ENCODE measurements at places on chromosomes 1 and 21.

DNA sequence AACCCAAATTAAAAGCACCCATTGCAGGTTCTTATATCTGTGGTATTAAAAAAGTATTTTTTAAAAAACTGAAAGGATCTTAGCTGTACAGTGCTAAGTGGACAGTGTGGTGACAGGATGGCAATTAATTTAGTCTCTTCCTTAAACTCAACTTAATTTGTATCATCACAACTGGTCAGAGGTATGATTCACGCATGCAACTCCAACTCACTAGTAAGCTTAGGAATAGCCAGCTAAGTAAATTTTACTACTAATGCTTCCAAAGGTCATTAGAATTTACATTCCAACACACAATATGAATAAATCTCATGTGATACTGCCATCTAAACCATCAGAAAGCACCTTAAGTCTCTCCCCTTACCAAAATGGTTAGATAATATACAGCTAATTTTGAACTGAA lies 35.4 kb downstream of the ENAH start:
- no peak for DNase-seq

DNA sequence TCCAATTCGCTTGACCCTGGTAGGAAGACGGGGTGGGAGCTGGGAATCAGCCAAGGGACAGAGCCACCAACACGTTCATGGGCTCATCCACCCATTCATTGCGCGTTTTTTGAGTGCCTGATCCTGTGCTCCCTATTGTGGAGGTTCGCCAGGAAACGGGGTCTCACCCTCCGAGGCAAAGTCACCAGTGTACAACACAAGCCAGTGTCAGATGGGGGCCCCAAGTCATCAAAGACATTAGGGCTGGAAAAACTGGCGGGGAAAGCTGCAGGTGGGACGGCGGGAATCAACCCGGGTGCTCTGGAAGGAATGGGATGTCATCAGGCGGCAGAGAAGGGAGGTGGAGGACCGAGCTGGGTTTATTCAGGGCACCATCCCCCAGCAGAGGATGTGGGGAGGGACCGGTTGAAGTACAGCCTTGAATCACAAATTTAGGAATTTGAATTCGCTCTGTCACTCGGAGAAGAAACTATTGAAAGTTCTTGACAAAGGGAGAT lies 667 bp upstream of the NID1 start:
- no peak for DNase-seq

DNA sequence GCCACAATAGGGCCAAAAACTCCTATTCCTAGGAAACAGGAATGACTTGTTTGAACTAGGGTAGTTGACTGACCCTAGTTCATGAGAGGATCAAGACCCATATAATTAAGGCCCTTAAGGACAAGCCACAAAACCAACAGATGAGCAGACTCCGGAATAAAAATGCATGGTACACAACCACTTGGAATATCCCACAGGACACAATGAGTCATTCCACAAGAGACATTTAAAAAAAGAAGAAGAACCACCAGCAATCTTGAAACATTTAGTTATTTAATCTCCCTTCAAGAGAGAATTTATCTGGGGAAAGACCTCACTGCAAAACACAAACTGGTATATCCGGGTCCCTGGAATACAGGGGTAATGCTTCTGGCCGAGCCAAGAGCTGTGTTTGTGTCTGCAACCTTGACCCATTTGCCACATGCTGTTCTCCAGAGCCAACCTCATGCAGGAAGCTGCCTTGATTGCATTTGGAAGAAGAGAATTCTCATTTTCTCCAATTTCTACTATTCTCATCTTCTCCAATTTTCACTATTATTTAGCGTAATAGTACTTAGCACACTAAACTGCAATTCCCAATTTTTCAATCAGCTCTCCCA lies 135.5 kb downstream of the TGFBR3 start:
- no peak for DNase-seq

DNA sequence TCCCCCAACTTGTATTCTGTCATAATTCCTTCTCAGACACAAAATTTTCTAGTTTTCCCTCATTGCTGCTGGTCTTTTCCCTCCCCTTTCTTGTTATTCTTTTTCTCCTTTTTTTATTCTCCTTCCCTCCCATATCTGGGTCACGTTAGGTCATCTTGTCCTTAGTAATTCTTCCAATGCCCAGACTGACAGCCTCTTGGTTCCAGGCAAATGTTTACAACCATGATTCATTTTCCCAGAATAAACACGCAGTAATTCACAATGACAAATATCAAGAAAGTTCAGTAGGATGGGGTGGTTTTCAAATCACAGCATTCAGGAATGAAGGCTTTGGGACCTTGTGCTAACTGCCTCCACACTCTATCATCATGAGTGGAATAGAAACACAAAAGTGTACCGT lies 25.2 kb downstream of the NHLH2 start:
- no peak for DNase-seq

DNA sequence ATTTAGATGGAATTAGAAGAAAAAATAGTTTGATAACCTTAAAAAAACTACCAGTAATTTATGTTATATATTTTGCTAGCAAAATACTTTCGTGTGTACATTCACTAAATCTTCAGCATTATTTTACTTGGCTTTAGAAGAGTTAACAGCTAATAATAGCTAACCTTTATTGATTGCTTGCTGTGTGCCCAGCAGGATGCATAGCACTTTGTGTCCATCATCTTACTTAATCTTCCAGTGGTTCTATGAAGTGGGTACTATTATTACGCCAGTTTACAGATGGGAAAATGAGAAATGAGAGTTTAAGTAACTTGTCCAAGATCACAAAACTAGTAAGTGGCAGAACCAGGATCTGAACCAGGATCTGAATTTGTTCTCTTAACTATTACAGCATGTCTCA lies 41.7 kb upstream of the GPR25 start:
- DNase-seq: no peak

DNA sequence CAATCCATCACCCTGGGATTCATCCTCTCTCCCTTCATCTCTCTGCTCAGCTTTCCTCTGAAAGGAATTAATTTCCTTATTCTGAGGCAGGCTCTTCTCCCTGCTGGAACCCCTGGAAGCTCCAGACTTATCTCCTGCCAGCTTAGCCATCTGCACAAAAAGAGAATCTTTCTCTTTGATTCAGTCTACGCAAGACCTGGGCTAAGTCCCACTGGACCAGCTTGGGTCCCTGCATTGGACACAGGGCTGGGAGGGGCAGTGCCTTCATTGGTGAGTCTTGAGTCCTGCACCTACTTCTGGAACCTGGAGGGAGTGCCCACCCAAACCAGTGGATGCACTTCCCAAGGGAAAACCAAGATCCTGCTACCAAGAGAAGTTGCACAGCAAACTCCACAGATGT lies 271.7 kb upstream of the CSF3R start:
- no peak for DNase-seq

GRCh38 chr1:77168358-77168757 lies 50.9 kb downstream of the PIGK start:
- no peak for DNase-seq

- DNase-seq: no peak
These were observed 54.2 kb downstream of the NRIP1 start for GRCh38 chr21:15010645-15011044.

GRCh38 chr1:184509105-184509504 lies 122.3 kb downstream of the C1orf21 start:
- no peak for DNase-seq

DNA sequence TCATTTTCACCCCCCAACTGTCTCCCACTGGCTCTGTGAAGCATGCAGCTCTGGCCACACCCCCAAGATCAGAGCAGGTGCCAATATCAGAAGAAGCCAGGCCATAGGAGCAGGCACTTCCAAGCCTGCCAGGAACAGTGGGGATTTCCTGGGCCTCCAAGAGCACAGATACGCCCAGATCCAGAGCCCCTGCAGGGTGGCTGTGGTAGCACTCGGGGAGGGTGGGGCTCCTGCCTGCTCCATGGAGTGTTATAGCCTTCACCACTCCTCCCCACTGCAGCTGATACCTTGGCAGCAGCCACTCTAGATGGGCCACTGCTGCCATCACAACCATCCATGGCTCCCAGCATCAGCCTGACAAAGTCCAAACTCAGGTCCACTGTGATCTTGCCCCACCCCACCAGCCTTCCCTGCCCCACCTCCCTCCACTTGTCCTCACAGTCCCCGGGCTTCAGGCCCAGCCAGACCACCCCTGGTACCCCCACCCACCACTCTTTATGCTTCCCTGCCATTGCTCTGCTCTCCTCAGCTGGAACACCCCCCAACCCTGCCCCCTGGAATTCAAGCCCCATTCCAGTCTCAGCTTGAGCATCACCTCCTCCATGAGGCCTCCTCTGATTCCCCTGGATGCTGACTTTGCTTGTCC lies 448.3 kb downstream of the MATN1 start:
- DNase-seq: no peak

DNA sequence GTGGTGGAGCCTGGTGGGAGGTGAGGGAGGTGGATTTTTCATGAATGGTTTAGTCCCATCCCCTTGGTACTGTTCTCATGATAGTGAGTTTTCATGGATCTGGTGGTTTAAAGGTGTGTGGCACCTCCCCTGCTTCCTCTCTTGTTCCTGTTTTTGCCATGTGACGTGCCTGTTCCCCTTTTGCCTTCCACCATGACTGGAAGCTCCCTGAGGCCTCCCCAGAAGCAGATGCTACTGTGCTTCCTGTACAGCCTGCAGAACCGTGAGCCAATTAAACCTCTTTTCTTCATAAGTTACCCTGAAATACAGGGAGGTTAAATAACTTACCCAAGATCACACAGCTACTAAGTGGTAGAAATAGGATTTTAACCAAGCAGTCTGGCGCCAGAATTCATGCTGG lies 4.3 kb upstream of the HEYL start:
- no peak for DNase-seq

DNA sequence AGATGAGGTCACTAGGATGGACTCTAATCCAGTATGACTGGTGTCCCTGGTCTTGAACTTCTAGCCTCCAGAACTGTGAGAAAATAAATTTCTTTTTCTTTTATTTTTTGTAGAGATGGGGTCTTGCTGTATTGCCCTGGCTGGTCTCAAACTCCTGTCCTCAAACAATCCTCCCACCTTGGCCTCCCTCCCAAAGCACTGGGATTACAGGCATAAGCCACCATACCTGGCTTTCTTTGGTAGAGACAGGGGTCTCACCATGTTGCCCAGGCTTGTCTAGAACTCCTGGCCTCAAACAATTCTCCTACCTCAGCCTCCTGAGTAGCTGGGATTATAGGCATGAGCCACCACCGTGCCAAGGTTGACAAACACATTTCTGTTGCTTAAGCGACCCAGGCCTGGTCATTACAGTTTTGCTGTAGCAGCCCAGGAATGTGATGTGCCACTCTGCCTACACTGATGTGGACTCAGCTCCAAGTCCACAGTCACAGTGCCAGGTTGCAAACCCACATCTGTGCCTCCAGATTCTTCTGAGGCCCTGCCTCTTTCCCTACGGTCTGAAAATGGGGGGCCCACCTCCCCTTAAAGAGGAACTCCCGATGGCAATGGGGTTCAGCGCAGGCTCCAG lies 15.9 kb downstream of the PYCR2 start:
- no peak for DNase-seq

DNA sequence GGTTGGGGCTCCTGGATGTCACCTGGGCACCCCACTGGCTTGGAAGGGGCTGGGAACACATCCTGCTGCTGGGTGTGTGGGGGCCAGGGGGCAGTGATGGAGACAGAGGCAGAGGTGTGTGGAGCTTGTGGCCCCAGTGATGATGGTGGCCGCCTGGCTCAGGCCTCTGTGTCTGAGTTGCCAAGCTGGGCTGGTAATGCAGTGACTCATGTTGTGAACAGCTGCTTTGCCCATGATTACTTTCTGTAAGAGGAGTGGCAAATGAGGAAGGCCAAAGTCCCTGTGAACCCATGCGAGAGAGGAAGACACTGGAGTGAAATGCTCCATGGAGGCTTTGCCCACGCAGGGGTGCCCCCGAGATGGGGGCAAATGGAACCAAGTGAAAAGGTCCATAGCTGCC lies 86.8 kb downstream of the KCNJ6 start:
- DNase-seq: no peak

GRCh38 chr21:23811805-23812204 lies 1795.5 kb downstream of the MRPL39 start:
- DNase-seq: no peak

- no peak for DNase-seq
These were observed 262.8 kb upstream of the VAMP3 start for GRCh38 chr1:7508052-7508933.

- no peak for DNase-seq
These were observed 6.7 kb downstream of the PLEKHG5 start for GRCh38 chr1:6484826-6485167.

- DNase-seq: no peak
These were observed 1.1 kb upstream of the KCNJ15 start for GRCh38 chr21:38255571-38256117.

- DNase-seq: no peak
These were observed 347.9 kb downstream of the USH2A start for GRCh38 chr1:216075339-216075738.

- DNase-seq: no peak
These were observed 2.6 kb downstream of the MRPS6 start for GRCh38 chr21:34075760-34076660.

DNA sequence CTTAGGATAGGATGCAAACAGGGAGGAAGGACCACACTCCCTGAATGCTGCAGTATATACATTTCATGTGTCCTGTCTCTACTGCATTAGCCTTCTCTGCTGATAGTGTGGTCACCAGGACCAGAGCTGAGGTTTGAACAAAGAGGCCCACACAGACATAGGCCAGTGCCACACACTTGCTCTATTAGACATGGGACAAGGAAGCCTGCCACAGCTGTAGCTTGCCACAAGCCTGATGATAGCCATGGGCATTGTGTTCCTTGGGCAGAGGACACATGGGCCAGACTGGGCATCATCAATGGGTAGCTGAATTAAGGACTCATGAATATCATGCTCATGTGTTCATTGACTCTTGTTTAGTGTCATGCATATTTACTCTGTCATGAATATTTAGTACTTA lies 10.4 kb downstream of the CAMSAP2 start:
- no peak for DNase-seq

GRCh38 chr1:109056064-109056463 lies 14.2 kb upstream of the WDR47 start:
- DNase-seq: no peak

GRCh38 chr1:152182431-152182830 lies 23.4 kb upstream of the RPTN start:
- no peak for DNase-seq

DNA sequence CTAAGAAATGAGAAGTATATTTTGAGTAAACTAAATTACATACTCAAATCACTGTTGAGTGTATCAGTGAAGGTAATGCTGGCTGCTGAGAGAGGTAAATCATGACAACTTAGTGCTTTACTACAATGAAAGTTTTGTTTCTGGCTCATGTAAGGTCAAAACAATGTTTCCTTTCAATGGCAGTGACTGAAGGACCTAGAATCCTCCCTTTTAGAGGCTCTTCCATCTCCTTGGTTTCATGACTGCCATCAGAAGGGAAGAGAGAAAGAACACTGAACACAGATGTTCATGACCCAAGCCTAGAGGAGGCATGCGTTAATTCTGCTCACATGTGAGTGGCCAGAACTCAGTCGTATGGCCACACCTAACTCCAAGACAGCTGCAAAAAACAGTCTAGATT lies 130.6 kb downstream of the AKT3 start:
- DNase-seq: no peak
